ENCODE measurements at places on chromosomes 11 and 22.

DNA sequence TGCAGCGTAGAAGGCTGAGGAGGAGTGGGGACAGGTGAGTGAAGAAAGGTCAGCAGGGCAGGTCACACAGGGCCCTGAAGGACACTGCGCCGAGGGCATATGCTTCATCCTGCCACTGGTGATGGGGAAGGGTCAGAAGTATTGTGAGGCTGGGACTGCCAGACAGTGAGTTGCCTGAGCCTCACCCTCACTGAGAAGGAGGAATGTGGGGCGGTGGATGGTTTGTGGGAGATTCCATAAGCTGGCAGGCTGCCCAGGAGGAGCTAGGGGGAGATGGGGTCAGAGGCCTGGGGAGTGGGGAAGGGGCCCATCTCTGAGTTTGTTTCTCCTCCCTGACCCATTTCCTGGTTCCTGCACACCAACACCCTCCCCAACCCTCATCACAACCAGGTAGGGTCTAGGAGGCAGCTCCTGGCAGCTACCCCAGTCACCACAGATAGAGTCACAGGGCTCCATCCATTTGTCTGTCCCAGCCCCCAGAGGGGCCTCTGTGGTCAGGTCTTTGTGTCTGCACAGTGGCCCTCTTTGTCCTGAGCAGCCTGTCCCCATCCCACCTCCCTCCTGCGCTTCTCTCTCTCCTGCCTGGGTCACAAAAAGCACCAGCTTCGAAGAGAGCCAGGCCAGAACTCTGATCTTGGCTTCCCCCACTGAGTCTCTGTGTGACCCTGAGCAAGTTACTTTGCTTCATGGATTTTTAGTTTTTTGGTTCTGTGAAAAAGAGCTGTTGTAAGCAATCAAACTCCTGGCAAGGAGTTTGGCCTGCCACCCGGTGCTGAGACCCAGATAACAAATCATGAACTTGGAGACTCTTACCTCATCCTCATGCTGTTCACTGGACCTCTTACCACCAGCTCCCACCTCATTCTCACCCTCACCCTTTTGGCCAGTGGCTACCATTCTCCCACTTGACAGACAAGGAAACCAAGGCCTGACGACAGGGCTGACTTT lies 4.6 kb upstream of the P2RY2 start:
- no peak for DNase-seq

- no peak for DNase-seq
Measured at GRCh38 chr22:17229991-17230630, 10.9 kb upstream of the ADA2 start.

- no peak for DNase-seq
Measured at GRCh38 chr22:25420471-25420924, 144.0 kb upstream of the GRK3 start.

GRCh38 chr22:41826430-41827383 lies 6.2 kb upstream of the SREBF2 start:
- DNase-seq, result no peak

- DNase-seq, result no peak
Measured at GRCh38 chr11:13119361-13119760, 110.2 kb downstream of the RASSF10 start.

DNA sequence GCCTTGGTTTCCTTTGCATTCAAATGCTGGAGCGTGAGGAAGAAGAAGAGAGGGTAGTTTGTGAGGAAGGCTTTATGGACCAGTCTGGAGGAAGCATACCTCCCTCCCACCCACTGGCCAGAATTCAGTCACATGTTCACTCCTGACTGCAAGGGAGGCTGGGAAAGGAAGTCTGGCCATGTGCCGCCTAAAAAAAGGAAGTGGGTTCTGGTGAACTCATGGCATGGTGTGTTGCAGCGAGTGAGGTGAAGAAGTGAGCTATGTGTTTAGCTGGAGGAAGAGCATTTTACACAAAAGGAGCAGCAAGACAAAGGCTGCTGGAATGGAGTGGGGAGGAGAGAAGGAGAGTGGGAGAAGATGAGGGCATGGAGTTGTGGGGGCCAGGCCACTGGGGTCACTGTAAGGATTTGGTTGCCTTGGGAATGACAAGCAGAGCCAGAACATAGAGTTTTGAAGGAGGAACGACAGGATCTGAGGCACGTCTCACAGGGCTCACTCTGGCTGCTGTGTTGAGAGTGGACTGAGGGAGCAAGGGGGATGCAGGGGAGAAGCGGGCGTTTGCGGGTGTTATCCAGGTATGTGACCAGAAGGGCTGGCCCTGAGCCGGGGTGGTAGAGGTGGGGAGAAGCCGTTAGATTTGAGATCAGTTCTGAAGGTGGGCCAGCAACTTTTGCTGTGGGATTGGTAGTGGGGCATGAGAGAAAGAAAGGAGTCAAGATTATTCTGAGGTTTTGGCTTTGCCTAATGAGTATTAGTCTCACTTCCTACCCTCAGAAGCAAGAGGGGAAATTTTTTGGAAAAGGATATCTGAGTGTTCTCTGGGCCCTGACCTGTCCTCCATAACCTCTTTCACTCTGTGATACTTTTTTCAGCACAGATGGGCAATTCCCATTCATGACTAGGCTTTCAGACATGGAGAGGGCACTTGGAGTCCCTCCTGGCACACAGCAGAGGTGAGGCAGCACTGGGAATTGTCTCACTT lies 26.4 kb downstream of the BMAL1 start:
- no peak for DNase-seq

GRCh38 chr22:45918459-45919370 lies 58.2 kb downstream of the WNT7B start:
- DNase-seq, result peak; percentile 40

DNA sequence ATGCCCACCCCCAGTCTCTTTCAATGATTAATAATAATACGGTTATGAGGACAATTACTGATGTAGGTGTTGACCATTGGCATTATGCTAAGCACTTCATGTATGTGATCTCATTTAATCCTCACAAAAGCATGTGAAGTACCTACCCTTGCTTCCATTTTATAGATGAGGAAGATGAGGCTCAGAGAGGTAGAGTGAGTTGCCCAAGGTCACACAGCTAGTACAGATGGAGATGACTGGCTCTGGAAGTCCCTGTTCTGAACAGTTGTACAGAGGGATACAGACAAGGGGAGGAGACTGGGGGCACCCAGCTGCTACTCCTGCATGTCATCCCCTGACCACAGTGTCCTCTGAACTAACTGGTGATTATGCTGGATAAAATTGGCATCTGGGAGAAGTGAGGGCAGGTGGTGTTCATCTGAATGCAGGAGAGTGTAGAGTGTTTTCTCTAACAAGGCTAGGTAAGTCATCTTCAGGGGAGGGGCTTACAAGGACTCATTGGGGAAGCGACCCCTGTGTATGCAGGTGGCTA lies 43.2 kb downstream of the KIAA1671 start:
- no peak for DNase-seq

DNA sequence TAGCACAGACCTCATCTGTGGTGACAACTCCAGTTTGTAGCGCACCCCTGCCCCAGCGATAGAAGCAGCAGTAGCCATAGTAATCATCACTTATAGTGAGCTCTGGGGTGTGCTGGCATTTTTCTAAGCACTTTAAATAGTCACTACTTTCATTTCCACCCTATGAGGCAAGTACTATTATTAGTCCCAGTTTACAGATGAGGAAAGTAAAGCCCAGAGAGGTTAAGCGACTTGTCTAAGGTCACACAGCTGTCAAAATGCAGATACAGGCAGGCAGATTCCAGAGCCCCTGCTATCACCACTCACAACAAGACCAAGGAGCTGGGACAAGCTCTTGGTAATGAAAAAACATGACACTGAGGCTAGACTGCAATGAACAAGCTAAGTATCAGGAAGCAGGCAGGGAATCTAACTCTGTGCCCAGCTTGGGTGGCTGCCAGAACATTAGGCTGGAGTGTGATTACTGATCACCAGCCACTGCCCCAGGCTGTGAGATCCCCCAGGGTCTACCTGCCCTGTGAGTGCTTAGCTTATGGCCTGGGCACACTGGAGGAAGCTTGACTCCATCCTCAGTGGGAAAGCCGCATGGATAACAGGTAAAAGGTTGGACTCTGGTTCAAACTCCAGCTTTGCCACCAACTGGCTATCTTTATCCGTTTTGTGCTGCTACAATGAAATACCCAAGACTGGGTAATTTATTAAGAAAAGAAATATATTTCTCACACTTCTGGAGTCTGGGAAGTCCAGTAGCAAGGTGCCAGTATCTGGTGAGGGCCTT lies 561.1 kb downstream of the MN1 start:
- no peak for DNase-seq

DNA sequence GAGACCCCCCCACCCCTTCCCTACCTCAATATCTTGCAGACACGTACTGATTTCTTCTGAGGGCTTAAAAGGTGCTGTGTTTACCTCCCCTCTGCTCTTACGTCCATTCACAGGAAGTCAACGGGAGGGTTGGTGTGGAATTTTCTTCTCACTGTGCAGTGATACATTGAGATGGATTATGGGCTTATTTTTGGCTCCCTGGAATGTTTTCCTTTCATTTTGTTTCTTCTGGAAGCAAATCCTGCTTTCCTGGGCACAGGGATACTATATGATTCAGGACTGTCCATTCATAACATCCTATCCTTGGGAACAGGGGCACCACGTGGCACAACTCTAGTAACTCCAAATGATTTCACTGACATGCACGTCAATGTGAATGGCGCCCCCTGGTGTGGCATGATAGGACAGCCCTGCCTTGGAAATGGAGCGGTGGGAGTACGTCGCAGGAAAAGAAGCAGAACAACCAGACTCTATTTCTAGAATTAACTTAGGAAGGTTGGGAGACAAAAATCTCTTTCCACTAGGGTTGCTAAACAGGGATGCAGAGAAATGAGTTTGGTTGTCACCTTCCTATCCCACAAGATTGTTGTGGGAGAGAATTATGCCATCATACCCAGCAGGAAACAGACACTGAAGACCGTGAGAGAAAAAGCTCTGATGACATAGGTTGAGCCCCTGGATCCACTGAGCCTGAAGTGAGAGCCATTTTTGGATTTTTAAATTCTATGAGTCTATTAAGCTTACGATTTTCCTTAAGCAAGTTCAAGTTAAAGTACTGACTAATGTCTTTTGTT lies 146.5 kb upstream of the RAG2 start:
- peak; percentile 69 for DNase-seq

- DNase-seq, result peak; percentile 98
Measured at GRCh38 chr11:5280582-5281102, 10.9 kb upstream of the HBE1 start.

DNA sequence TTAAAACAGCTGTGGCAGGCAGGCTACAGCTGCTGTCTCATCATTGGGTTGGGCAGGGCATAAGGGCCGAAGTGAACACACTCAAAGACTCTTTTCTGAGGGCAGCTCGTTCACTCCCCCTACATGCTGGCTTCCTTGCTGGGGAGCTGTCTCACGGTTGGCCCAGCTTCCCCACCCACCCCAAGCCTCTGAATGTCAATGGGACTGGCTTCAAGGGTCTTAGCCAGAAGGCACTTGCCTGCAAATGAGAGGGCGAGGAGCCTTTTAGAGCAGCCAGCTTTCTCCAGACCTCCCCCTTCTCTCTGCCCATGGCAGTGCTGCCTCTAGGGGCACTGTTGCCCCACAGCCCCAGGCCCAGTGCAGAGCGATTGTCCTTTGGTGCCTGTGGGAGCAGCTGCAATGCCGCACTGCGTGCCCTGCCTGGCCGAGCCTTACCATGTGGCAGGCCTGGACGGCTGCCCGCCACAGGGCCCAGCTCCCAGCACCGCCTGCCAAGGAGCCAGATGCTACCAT lies 94.7 kb upstream of the RASSF10 start:
- DNase-seq, result peak; percentile 28

DNA sequence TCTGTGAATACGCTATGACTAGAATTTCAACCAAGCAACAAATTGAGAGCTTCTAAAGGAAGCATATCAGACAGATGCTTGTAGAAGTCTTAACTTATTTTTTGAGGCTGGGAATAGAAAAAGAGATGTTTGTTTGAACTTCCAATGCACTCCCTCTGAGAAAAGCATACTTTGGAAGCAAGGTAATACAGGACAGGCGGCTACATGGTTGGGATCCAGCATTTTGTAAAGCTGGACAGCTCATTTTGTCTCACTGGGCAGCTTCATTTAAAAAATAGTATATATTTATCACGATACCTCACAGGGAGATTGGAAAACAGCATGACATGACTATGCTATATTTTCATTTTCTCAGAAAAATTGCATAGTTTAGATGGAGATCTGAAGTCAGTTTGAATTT lies 821.3 kb upstream of the API5 start:
- DNase-seq, result no peak

- DNase-seq, result no peak
Measured at GRCh38 chr11:66494935-66495334, 14.7 kb downstream of the DPP3 start.

- DNase-seq, result peak; percentile 44
Measured at GRCh38 chr11:47411884-47412746, 3.7 kb downstream of the SLC39A13 start.

DNA sequence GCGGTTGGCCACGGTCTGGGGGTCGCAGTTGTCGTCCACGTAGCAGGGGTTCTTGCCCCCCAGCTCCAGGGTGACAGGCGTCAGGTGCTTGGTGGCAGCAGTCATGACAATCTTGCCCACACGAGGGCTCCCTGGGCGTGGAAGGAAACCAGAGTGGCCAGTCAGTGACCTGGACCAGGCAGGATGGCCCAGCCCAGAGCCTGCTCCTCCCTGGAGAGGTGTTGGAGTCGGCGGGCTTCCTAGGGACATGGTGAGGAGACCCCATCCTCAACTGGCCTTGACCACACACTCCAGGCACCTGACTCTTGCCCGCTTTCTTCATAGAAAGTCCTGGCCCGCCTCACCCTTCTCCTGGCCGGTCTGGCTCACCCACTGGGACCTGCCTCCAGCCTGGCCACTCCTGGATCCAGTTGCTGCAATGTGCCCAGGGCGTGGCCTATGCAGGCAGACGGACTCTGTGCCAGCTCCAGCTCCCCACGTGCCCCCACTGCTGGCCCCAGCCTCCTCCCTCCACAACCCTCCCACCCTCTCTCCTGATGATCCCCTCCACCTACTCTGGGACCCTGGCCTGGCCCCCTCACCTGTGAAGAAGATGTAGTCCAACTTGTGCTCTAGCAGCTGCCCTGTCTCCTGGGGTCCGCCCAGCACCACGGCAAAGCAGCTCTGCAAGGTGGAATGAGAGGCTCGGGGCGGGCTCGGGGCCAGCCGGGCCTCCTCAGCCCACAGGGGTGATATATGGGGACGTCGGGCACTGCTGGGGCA lies 8.7 kb downstream of the ALDH3B2 start:
- no peak for DNase-seq

- DNase-seq, result no peak
Measured at GRCh38 chr11:15011776-15012345, 39.7 kb upstream of the CALCA start.

- DNase-seq, result no peak
Measured at GRCh38 chr11:47891886-47892285, 43.7 kb upstream of the NUP160 start.
